ENCODE measurements at places on chromosomes 6 and 20.

DNA sequence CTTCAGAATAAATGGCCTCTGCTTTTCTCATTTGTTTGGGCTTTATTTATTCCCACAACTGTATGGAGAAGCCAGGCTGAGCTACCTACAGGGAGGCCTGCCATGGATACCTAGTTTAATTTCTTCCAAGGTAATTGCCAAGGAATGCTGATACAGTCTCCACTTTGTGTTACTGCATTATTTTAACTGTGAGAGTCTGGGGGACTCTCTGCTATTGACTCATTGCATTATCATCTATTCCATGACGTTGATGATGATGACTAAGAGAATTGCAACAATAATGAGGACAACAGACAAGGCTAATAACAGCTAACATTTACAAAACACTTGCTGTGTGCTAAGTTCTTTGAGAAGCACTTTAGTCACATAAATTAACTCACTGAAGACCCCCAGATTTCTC, 88.3 kb upstream of the COL21A1 start:
- no peaks in the 10 kb centered on the region for H3K4me1 ChIP-seq
- no peak overlapping the region for H3K4me3 ChIP-seq
- H3K27me3 ChIP-seq: no peaks in the 10 kb centered on the region
- no peaks in the 10 kb centered on the region for H3K36me3 ChIP-seq

- no peak overlapping the region for H3K27ac ChIP-seq
- no peak for DNase-seq
- peaks cover 6% of the 10 kb centered on the region for H3K4me1 ChIP-seq
- H3K4me3 ChIP-seq: no peak overlapping the region
Measured at GRCh38 chr6:169029861-169030260, 223.8 kb downstream of the THBS2 start.

GRCh38 chr20:20711413-20711812, 1.0 kb downstream of the RALGAPA2 start:
- H3K27me3 ChIP-seq: no peaks in the 10 kb centered on the region
- DNase-seq: no peak
- peak overlapping the region; percentile 45 for H3K27ac ChIP-seq

DNA sequence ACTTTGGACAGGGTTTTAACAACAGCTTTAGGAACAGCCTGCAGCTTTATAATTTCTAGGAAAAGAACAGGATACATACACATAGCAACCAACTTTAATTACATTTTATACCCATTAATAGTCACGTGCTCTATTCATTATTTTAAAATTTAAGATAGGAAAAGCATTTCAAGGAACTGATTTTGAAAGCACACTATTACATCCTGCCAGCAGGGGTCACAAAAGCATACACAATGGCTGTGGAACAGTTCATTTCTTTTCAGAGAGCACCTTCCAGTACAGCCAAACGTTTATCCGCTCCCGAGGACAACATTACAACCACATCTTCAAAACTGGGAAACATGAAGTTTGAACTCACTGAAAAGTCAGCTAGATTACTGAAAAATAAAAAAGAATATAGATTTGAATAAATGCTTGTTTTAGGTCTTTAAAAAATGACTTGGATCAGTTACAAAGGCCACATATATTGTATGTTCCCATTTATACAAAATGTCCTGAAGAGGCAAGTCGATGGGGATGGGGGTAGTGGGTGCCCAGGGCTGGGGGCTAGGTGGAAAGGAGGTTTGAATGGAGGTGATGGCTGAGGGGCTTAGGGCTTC, 104.6 kb upstream of the EXOC2 start:
- H3K4me1 ChIP-seq: no peaks in the 10 kb centered on the region
- peak; percentile 58 for DNase-seq
- H3K27me3 ChIP-seq: peaks cover 87% of the 10 kb centered on the region
- no peaks in the 10 kb centered on the region for H3K36me3 ChIP-seq
- H3K4me3 ChIP-seq: no peak overlapping the region

DNA sequence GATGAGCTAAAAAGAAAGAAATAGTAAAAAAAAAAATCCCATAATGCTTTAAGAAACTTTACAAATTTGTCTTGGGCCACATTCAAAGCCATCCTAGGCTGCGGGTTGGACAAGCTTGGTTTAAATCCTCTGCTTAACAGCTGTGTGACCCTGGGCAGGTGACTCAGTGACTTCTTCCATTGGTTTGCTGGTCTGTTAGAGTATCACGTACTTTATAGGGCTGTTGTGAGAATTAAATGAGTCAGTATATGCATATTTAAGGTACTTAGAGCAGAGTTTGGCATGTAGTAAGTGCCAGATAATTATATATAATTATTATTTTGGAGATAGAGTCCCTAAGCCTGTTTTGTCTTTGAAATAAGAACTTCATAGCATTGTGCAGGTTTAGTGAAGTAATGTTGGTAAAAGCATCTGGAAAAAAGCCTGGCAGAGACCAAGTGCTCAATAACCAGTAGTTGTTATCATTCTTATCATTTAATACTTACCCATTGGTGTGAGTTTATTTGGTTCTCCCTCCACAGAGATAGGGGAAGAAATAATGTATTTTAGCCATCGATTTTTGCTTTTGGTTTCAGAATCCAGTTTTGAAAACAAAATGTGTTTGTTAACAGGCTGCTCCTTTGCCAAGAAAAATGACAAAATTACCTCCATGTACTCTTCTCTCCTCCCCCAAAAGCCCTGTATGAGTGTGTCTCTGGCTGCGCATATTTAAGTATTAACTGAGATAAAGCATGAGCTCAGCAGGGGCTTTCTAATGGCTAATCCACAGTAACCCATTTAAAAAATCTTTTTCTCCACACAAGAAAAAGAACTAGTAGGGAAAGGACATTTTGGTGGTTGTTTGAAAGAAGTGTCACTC, 67.2 kb downstream of the FOXO3 start:
- no peaks in the 10 kb centered on the region for H3K36me3 ChIP-seq
- H3K4me3 ChIP-seq: no peak overlapping the region
- H3K4me1 ChIP-seq: peaks cover 77% of the 10 kb centered on the region
- H3K27me3 ChIP-seq: no peaks in the 10 kb centered on the region

DNA sequence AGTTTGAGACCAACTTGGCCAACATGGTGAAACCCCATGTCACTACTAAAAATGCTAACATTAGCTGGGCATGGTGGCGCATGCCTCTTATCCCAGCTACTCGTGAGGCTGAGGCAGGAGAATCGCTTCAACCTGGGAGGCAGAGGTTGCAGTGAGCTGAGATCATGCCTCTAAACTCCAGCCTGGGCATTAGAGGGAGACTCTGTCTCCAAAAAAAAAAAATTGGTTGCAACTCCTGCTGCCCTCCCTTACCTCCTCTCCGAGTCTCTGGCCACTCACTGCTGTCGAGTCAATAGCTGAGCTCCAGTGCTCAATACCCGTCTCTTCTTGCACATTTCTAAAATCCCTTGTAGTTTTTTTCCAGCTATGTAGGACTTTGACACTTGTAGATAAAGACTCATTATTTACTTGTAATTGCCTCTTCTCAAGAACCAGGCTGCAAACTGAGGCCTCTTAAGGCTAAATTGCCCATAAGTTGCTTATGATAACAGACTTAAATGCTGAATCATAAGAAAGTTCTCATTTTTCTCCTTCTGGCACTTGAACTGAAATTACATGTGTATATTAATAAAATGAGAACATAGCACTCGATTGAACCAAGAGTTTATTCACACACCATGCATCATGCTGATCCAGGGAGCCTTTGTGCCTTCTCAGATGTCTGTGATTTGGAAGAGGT, 13.8 kb downstream of the HECA start:
- H3K4me3 ChIP-seq: no peak overlapping the region
- peak overlapping the region; percentile 31 for H3K27ac ChIP-seq
- DNase-seq: no peak
- H3K27me3 ChIP-seq: no peaks in the 10 kb centered on the region
- peaks cover 66% of the 10 kb centered on the region for H3K4me1 ChIP-seq

- peaks cover 4% of the 10 kb centered on the region for H3K27me3 ChIP-seq
- DNase-seq: no peak
- no peak overlapping the region for H3K4me3 ChIP-seq
- no peaks in the 10 kb centered on the region for H3K36me3 ChIP-seq
Measured at GRCh38 chr20:33929917-33930316, 63.8 kb upstream of the RALY start.

- no peak overlapping the region for H3K4me3 ChIP-seq
- no peak for DNase-seq
- peaks cover 14% of the 10 kb centered on the region for H3K4me1 ChIP-seq
Measured at GRCh38 chr6:39758905-39759605, 33.1 kb upstream of the DAAM2 start.

- no peaks in the 10 kb centered on the region for H3K27me3 ChIP-seq
- no peak overlapping the region for H3K4me3 ChIP-seq
- H3K36me3 ChIP-seq: no peaks in the 10 kb centered on the region
- no peak for DNase-seq
- no peak overlapping the region for H3K27ac ChIP-seq
Measured at GRCh38 chr6:96116674-96117073, 100.9 kb downstream of the FUT9 start.

DNA sequence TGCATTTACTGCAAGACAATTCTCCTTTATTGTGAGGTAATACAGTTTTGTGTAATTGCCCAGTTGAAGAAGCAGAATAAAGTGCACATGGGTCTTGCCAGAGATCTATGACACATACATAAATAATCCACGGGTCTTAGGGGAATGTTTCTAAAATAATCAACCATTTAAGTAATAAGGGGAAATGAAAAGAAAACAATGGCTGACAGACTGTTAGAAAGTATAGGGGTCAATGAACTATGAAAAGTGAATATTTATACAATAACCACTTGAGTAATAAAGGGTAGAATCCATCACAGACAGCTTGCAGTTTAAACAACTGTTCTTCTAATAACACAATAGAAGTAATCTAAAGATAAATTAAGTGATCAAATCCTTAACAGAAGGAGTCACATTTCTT, 477.2 kb downstream of the EYS start:
- no peaks in the 10 kb centered on the region for H3K36me3 ChIP-seq
- H3K4me3 ChIP-seq: no peak overlapping the region
- no peaks in the 10 kb centered on the region for H3K27me3 ChIP-seq
- DNase-seq: no peak

All from mesothelial cell of epicardium (in vitro differentiated cells).